ENCODE measurements at places on chromosomes 5 and 9. TPM values are rescaled to one million over a fixed set of nuclear protein-coding genes. Genes with fewer than 3 reads are reported as not detected.

DNA sequence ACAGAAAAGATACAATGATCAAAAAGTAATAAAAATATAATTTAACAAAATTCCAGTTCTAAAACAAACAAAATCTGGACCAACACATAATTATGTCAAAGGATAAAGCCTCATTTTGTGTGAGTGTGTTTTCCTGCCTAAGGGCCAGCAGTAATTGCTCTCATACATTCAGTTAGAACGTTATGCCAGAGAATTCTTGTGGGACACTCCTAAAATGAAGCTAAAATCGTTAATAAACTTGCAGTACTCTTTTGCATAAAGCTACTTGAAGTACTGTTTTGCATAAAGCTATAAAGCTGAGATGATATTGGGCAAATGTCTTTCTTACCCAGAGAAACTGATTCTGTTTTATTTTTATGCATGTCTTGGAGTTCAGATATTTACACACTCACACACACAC is 1072.3 kb downstream of the MAT2B start:
- no peak for DNase-seq

The PCDHB16 gene
- total RNA-seq: 4.0 TPM

The TRIM7 gene
- total RNA-seq: not detected

DNA sequence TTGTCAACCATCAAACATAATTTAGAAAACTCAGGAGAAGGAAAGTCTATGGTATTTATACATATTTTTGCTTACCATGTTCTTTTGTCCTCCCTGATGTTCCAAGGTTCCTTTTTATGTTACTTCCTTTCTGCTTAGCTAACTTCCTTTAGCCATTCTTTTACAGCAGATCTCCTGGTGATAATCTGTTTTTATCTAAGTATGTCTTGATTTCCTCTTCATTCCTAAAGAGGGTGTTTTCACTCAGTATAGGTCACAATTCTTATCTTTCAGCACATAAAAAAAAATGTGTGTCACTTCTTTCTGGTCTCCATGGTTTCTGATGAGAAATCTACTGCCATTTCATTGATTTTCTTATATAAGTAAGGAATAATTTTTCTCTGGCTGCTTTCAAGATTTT is 384.4 kb upstream of the PDE4D start:
- no peak for DNase-seq

The CDX1 gene
- not detected for total RNA-seq

The TRIM36 gene
- total RNA-seq: 42.6 TPM

The MYOT gene
- total RNA-seq: not detected
